ENCODE measurements at places on chromosomes 1 and 21.

- no peak for DNase-seq
Observed at GRCh38 chr1:41658431-41659158, 174.1 kb upstream of the EDN2 start.

GRCh38 chr1:18572022-18572880, 58.4 kb upstream of the PAX7 start:
- no peak for DNase-seq

GRCh38 chr21:39644062-39644560, 31.4 kb downstream of the B3GALT5 start:
- no peak for DNase-seq

- no peak for DNase-seq
Observed at GRCh38 chr1:230065161-230065560, 1.9 kb upstream of the GALNT2 start.

GRCh38 chr1:191907121-191907520, 251.1 kb upstream of the RGS18 start:
- no peak for DNase-seq

- peak; percentile 44 for DNase-seq
Observed at GRCh38 chr1:159924025-159924790, 1.1 kb downstream of the TAGLN2 start.

- peak; percentile 61 for DNase-seq
Observed at GRCh38 chr1:45843474-45843905, 40.1 kb downstream of the MAST2 start.

GRCh38 chr1:112542206-112542973, 33.6 kb downstream of the WNT2B start:
- no peak for DNase-seq

- no peak for DNase-seq
Observed at GRCh38 chr1:51525295-51525694, 6.2 kb upstream of the EPS15 start.

GRCh38 chr1:230647321-230647720, 5.0 kb downstream of the COG2 start:
- DNase-seq = no peak

DNA sequence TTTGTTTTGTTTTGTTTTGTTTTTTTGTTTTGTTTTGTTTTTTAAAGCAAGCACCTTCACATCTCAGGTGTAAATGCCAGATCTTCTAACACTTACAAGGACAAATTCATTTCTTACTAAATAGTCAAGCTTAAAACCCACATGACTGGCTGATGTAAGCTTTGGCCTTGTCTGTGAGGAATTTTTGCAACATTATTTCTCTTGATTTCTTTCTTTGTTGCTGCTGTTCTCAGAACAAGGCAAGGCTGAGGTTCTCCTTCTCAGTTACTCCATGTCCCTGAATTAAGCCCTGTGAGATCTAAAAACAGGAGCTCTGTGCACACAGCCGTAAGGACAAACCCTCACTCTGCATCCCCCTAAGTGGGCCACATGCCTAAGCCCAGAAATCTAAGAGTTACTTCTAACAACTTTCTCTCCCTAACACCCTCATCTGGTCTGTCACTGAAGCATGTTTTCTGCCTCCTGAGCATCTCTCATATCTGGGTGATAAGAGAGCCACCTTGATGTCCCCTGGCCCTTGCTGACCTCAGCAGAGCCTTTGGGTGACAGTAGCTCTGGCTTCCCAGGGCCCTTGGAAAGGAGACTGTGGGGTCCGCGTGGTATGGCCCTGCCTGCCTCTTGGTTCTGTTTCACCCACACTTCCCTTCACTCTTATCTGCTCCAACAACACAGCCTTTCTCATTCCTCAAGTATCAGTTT, 81.2 kb upstream of the HOOK1 start:
- no peak for DNase-seq

DNA sequence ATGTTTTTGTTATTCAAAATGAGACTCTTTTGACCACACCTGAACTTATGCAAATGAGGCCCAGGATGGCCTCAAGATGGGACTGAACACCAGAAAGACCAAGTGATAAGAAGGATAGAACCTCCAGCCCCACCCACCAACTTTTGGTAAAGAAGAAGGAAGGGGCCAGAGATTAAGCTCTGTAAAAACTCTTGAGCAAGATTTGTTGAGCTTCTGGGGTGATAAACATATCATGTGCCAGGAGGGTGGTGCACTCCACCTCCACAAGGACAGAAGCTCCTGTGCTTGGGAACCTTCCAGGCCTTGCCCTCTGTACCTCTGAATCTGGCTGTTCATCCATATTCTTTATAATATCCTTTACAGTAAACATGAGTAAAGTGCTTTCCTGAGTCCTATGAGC, 5.3 kb downstream of the RSPH1 start:
- DNase-seq = no peak

DNA sequence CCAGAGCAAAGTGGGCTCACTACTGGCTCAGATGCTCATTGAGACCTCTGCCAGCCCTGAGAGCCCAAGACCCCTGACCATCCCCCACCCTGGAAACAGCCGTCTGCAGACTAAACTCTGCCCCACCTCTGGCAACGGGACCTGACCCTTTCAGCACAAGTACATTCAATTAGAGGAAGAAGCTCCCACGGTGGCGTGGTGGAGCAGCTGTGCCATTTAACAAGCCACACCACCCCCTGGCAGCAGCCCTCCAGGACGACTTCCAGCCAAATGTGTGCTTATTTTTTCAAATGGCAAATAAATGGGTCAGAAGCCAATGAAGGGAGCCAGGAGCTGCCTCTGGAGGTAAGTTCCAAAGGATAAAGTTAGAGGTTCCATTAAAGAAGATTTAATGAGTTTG, 226.7 kb downstream of the NPHP4 start:
- no peak for DNase-seq

DNA sequence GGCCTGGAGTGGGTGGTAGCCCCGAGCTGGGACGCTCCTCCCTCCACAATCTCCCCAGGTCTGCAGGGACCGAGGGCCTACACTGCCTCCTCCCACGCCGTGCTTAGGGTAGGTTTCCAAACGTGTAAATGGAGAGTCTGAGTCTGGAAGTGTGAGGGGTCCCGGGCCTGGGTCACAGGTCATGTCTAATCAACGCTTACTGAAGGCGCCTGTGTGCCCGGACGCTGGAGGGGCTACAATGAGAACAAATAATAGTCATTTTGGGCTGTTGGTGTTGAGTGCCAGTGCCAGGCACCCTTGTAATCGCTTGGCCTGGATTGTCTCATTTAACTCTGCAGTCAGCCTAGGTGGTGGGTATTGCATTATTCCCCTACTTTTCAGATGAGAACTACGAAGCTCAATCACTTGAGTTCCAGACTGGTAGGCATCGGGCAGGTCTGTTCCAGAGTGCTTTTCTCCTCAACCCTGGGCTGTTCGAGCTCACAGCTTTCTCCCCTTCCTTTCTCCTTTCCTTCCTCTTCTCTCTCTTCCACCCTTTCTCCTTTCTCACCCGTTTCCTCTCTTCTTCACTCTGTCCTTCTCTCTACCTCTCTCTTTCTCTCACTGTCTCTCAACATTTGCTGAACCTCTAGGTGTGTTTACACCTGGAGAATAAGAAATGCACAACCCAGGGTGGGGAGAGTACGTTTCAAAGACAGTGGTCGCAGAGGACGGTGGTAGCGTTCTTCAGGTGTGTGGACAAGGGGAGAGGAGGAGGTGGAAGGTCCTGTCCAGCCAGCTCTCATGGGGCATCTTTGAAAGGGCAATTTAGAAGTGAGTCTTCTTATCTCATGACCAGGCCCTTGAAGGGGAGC, 883 bp downstream of the SLC66A1 start:
- DNase-seq = peak; percentile 20

- no peak for DNase-seq
Observed at GRCh38 chr1:244234009-244234643, 183.0 kb downstream of the ZBTB18 start.

- DNase-seq = no peak
Observed at GRCh38 chr1:213883618-213884017, 104.2 kb upstream of the PROX1 start.

DNA sequence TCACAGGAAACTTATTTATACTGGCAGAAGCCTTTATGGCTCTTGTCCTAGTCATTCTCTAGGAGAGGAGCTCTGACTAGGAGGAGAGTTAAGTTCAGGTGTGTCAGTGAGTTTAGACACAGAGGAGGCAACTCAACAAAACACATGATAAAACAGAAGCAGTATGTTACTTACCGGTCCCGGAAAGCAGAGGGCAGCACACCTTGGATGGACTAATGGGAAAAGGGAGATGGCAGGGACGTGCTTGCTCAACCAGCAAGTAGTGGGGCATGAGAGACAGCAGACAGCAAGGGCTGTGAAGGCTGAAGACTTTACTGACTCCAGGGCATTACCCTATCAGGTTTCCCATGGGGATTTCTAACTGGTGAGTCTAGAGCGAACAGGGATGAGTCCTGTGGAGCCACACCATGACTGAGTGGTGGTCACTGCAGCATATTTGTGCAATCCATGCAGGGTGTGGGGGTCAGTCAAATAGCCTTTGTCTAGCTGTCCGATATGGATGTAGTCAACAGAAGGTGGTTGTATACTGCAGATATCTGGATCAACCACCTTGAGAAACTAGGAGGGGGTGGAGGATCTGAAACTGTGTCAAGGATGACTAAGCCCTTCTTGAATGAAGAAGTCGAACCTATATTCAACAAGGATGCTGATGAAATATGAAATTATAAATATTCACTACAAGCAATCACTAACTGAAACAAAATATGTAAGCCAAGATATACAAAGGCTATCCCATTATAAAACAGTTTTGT, 596.3 kb upstream of the CHRM3 start:
- DNase-seq = no peak

GRCh38 chr1:23194119-23194984, 22.9 kb downstream of the HTR1D start:
- no peak for DNase-seq

GRCh38 chr1:181141431-181141910, 53.0 kb downstream of the IER5 start:
- DNase-seq = peak; percentile 11

DNA sequence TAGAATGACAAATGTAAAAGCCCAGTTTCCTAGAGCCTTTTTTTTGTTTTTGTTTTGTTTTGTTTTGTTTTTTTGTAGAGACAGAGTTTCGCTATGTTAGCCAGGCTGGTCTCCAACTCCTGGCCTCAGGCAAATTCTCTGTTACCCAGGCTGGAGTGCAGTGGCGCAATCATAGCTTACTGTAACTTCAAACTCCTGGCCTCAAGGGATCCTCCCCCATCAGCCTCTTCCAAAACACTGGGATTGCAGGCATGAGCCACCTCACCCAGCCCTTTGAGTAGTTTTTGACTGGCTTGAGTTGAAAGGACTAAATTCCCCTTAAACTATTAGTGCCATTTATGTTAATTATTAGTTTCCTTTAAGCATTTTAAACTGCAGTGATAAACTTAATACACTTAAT, 28.8 kb upstream of the ZBTB18 start:
- no peak for DNase-seq

GRCh38 chr1:204405988-204406387, 5.6 kb downstream of the PPP1R15B start:
- no peak for DNase-seq

GRCh38 chr1:22794647-22795365, 84.2 kb downstream of the EPHB2 start:
- DNase-seq = no peak

DNA sequence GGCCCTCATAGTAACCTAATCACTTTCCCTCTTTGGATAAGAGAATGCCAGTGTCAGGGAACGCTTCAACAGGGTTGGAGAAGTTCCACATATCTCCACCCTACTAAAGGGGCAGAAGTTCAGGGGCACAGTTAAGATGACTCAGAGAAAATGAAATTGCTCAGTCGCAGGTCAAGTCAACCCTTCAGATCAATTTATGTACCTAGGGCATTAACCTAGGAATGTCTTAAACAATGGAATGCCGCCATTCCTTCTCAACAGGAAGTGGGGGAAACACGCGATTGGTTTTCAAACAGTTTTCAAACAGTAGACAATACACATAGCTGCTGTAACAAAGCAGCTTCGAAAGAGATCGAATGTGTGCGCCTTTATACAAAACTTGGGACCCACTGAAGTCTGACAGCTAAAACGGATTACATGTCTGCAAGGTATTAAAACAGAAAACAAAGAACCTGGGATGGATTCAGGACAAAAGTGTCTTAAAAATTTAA, 897 bp downstream of the SLC25A24 start:
- no peak for DNase-seq

DNA sequence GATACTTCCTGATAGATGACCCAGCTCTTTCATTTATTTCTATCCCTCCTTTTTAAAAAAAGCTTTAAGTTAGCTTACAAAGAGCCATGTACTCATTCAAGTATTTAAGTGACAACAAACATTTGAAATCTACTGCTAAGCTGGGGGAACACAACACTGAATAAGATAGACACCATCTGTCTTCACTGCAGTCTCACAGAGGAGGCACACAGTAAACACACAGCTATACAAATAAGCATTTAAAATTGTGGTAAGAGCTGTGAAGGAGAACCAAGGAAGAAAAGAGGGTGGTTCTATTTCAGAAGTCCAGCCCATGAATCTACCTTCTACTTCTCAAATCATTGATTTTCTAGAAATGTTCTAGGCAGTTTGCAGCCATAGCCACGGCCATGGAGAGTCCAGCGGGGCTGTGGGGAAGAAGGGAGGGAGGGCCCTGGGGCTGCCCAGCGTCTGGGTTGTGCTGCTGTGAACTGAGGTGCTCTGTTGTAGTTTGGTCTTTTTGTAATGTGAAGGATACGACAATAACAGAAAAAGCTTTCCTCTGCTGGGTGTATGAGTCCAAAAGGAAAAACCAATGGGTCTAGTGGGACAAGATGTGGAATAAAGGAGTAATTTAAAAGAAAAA, 28.2 kb downstream of the PRDM2 start:
- DNase-seq = peak; percentile 38

GRCh38 chr1:219099307-219099706, 74.4 kb upstream of the LYPLAL1 start:
- DNase-seq = no peak

DNA sequence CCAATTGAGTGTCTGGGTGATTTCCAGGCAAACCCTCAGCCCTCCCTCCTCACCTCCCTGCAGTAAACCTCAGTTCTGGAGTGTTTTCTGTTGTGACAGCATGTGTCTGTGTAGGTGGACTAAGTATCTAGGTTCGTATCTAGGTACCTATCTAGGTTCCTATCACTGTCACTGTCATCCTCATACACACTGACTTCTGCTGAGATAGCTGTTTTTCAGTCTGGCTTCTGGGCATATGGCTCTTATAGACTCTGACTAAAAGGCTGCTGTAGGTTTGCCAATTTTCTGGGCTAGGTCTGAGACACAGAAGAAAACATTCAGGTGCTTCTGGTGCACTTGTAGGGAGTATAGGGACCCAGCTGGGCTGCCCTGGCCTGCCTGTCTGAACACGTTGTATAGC, 8.1 kb upstream of the TRIM67 start:
- DNase-seq = no peak

GRCh38 chr21:33640697-33641351, 717 bp downstream of the CRYZL1 start:
- peak; percentile 20 for DNase-seq

- no peak for DNase-seq
Observed at GRCh38 chr1:41382480-41383090, 21.4 kb downstream of the FOXO6 start.

GRCh38 chr1:116825720-116826438, 71.6 kb downstream of the CD2 start:
- DNase-seq = no peak

- no peak for DNase-seq
Observed at GRCh38 chr1:22609291-22609690, 27.1 kb upstream of the C1QA start.

GRCh38 chr1:23074012-23074411, 54.7 kb downstream of the KDM1A start:
- no peak for DNase-seq

Data from OCI-LY7 (cell line).